ENCODE measurements at places on chromosomes 16 and 17.

GRCh38 chr17:76326306-76326705 lies 18.2 kb upstream of the QRICH2 start:
- no peak for DNase-seq

DNA sequence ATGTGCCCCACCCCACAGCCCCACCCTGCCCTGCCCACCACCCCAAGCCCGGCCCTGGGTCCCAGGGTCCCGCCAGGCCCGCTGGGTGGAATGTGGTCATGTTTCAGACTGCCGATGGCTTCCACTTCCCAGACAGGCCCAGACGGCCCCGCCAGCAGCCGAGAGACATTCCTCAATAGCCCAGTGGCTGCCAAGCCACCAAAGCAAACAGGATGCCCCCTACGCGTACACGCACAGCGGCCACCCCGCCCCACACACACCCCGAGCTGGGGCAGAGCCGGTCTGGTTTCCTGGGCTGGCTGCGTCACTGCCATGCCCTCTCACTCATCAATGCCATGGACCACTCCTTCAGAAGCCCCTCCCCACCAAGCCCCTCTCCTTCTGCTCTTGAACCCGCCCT lies 1.2 kb upstream of the KRT17 start:
- DNase-seq, result no peak

DNA sequence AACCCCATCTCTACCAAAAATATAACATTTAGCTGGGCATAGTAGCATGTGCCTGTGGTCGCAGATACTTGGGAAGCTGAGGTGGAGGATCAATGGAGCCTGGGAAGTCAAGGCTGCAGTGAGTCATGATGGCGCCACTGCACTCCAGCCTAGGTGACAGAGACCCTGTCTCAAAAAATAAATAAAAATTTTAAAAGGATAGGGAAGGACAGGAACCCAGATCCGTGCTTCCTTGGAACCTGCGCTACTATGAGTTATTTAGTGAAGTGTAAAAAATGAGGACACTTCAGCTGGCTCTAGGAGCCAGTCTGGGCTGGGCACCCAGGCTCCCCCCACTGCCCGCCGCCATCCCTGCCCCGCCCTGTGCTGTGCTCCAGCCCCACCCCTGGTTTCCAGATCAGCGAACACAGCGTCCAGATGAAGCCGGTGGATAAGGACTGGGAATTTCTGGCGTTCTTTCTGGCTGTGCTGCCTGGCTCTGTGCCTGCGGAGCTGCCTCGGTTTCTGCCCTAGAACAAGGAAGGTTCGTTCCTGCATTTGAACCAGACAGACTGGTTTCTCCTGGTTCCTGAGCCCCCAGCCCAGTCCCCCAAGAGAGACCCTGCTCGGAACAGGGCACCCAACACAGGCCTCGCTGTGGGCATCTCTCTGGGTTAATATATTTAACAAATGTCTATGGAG lies 18.5 kb downstream of the PLLP start:
- no peak for DNase-seq

DNA sequence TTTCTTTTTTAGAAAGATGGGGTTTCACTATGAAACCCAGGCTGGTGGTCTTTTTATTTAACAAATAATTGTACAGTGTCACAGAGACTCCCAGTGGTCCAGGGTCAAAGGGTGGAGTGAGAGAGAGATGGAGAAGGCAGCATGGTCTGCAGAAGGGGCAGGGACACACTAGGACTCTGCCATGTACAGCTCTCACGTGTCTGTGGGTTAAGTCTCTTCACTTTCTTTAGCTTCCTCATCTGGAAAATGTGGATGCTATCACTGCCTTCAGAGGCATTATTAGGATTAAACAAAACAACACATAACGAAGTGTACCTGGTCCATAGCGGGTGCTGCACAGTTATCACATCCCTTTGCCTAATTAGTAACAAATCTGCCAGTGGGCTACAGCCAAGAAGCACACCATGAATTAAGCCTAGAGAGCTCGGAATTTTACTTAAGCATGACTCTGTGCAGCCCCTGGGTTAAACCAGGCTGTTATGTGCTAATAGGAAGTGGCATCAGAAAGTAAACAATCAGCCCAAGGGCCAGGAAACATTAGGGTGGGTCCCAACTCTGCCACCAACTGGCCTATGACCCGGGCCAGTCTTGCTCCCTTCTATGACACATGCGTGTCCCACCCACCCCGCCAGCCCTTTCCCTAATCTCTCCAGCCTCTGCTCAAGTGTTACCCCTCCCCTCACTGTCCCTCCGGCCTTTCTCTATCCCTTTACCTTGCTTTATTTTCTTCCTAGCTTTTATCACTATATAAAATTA lies 13.9 kb downstream of the TOP3A start:
- no peak for DNase-seq

DNA sequence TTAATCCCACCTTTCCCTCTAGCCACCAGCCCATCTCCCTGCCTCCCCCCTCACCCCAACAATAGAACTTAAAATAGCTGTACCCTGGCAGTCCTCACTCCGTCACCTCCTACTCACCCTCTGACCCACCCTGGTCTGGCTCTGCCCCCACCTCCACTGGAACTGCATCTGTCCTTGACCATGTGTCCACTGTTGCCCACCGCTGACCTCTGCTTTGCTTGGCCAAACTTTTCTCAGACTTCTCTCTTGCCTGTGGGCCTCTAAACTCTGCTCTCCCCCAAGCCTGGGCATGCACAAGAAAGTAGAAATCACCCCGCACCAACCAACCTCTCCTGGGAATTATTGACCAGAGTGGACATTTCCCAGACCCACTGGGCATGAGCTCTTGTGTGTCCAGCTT lies 169.8 kb downstream of the WSCD1 start:
- no peak for DNase-seq

DNA sequence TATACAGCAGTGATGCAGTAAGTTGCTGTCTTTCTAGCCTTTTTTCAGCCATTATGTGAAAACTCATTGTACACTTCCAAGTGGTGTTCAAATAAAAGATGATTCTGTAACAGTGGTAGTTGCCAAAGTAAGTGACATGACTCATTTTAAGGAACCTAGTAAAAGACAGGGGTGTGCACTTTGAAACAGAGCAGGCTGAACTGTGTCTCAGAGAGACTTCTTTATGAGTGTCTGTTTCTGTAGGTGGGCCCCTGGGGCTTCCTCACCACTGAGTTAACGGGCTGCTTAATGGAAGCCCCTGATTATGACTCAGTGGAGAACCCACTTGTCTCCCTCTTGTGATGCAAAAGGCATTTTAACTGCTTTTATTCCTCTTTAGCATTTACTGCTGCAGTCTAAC lies 147.3 kb downstream of the PCTP start:
- no peak for DNase-seq

DNA sequence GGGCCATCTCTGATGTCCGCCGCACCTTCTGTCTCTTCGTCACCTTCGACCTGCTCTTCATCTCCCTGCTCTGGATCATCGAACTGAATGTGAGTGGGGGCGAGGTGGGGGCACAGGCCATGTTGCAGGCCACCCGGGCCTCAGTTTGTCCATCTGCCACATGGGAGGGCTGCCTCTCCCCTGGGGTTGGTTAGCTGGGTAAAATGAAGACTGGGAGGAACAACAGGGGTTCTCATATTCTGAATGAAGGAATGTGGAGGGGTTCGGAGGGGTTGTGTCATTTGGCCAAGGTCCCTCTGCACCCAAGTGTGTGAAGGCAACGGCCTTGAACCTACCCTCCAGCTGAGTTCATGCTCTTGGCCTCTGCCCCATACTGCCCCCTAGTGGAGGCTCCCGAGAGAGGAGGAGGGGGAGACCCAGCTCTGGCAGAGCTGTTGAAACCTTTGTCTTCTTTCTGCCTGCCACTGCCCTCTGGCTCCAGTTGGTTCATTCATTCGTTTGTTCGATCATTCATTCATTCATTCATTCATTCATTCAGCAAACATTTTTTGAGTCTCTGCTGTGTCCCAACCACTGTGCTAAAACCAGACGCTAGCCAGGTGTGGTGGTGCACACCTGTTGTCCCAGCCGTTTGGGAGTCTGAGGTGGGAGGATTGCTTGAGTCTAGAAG lies 11.4 kb upstream of the TCAP start:
- DNase-seq, result no peak

DNA sequence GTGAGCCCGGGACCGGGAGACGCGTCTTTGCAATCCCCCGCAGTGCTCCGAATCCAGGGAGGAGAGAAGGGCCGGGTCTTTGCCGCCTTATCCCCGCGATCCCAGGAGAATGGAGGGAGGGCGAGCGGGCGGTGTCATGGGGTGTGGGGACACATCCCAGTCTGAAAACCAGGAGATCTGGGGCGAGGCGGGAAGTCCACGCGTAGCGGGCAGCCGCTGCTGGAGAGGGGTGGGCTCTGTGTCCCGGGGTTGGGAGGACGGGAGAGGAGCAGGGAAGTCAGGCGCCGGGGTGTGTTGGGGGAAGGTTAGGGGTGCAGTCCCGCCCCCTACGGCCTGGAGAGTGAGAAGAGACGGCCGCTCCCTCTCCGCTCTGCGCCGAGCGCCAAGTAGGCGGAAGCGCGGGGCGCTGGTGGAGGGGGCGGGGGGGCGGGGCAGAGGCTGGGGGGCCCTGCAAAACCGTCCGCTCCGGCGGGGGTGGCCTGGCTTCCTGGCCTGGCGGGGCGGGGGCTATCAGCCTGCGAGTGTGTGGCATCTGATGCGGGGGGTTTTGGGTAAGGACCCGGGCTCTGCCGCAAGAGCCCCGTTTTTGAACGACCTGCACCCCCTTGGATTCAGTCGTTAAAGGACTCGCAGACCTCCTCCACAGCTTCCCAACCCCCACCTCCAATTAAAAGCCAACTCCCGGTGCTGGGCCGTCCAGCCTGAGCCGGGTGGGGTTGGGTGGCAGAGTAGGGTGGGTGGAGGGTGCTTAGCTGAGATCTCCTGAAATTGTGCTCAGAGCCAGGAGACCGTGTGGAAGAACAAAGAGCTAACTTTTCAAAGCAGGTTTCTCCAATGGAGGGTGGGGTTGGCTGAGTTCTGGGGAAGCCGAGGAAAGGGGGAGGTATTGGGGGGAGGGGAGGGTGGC lies 654 bp downstream of the LASP1 start:
- DNase-seq, result no peak

DNA sequence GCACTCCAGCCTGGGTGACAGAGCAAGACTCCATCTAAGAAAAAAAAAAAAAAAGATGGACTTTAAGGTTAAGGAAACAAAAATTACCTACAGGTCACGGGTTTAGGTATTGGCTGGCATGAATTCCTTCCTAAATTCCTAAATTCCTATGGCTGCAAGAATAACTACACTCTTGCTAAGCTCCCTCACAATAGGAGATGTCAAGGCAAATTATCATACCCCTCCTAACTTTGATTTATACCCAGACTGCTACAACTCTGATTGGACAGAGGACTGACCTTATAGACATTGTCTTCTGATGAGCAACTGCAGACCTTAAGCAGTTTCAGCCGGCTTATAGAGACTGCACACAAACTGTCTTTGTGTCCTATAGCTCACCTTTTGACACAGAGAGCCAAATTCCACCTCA lies 25.1 kb upstream of the TMC7 start:
- DNase-seq, result no peak

All from thymus (tissue), 14 donors.